ENCODE measurements at places on chromosomes 7 and 10.

GRCh38 chr7:42077271-42078135 is 159.5 kb downstream of the GLI3 start:
- H3K36me3 ChIP-seq, result no peaks in the 10 kb centered on the region
- peaks cover 5% of the 10 kb centered on the region for H3K4me1 ChIP-seq
- no peak overlapping the region for H3K27ac ChIP-seq
- H3K4me3 ChIP-seq, result no peak overlapping the region

GRCh38 chr7:22728401-22729029 is 1.5 kb downstream of the IL6 start:
- peaks cover 1% of the 10 kb centered on the region for H3K27me3 ChIP-seq
- H3K4me3 ChIP-seq, result peak overlapping the region; percentile 85
- H3K4me1 ChIP-seq, result peaks cover 29% of the 10 kb centered on the region

GRCh38 chr7:133411395-133411794 is 158.5 kb downstream of the EXOC4 start:
- peaks cover 19% of the 10 kb centered on the region for H3K4me1 ChIP-seq
- H3K36me3 ChIP-seq, result peaks cover 18% of the 10 kb centered on the region
- no peak for DNase-seq
- no peak overlapping the region for H3K27ac ChIP-seq
- no peaks in the 10 kb centered on the region for H3K27me3 ChIP-seq

GRCh38 chr7:39211581-39211980 is 233.9 kb downstream of the POU6F2 start:
- DNase-seq, result no peak
- H3K27ac ChIP-seq, result no peak overlapping the region
- H3K36me3 ChIP-seq, result no peaks in the 10 kb centered on the region
- H3K4me3 ChIP-seq, result no peak overlapping the region
- H3K4me1 ChIP-seq, result peaks cover 4% of the 10 kb centered on the region

- H3K4me3 ChIP-seq, result no peak overlapping the region
- peaks cover 2% of the 10 kb centered on the region for H3K36me3 ChIP-seq
- peaks cover 6% of the 10 kb centered on the region for H3K4me1 ChIP-seq
- no peak for DNase-seq
- H3K27ac ChIP-seq, result no peak overlapping the region
These were observed 79.6 kb downstream of the ZNRF2 start for GRCh38 chr7:30363778-30364563.

GRCh38 chr10:100970076-100970913 is 991 bp downstream of the SEMA4G start:
- DNase-seq, result no peak
- no peak overlapping the region for H3K27ac ChIP-seq
- H3K4me1 ChIP-seq, result peaks cover 21% of the 10 kb centered on the region
- peaks cover 5% of the 10 kb centered on the region for H3K36me3 ChIP-seq
- H3K4me3 ChIP-seq, result peak overlapping the region; percentile 77
- no peaks in the 10 kb centered on the region for H3K27me3 ChIP-seq

- DNase-seq, result no peak
- H3K4me3 ChIP-seq, result no peak overlapping the region
- no peaks in the 10 kb centered on the region for H3K27me3 ChIP-seq
- peaks cover 24% of the 10 kb centered on the region for H3K4me1 ChIP-seq
These were observed 71.3 kb downstream of the SFMBT2 start for GRCh38 chr10:7339510-7339909.

DNA sequence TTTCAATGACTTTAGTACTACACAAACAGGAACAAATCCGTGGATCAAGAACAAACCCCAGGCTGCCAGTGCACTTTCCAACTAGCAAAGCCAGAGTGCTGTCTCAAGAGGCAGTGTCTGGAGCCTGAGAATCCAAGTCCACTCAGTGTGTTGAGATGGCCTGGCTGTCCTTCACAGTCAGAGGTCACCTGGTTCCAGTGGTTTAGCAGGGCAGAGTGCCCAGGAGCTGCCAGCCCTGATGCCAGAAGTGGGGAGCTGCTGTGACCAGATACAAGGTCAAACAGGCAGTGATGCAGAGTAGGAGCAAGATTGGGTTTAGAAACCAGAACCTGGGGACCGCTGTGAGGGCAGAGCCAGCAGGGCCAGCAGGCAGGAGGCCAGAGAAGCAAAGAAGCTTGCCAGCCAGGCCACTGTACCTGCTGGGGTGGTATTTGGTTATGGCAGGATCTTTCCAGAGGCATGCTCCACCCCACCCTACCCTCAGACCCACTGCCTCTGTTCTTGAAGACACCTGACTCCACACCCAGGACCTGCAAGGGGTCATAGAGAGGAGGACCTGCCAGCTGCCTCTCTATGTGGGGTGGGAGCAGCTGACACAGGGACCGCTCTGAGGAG is 35.6 kb upstream of the C10orf90 start:
- no peak overlapping the region for H3K27ac ChIP-seq
- no peaks in the 10 kb centered on the region for H3K36me3 ChIP-seq
- no peak overlapping the region for H3K4me3 ChIP-seq

DNA sequence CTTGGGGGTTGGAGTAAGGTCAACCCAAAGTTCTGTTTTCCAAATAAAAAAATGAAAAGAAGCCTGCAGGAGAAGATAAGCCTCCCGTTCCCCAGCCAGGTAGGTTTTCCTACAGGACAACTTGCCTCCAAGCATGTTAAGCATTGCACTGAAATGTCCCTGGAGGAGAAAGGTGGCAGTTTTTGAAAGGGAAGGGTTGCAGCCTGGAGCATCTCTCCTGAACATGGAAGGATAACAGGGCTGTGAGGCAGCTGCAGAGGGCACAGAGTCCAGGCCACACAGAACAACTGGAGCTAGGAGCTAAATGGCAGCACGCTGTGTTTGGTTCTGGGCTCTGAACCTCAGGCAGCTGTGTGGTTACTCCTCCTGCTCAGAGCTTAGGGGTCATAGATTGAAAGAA is 452.9 kb downstream of the TCERG1L start:
- H3K4me3 ChIP-seq, result no peak overlapping the region
- no peaks in the 10 kb centered on the region for H3K4me1 ChIP-seq
- H3K27ac ChIP-seq, result no peak overlapping the region

DNA sequence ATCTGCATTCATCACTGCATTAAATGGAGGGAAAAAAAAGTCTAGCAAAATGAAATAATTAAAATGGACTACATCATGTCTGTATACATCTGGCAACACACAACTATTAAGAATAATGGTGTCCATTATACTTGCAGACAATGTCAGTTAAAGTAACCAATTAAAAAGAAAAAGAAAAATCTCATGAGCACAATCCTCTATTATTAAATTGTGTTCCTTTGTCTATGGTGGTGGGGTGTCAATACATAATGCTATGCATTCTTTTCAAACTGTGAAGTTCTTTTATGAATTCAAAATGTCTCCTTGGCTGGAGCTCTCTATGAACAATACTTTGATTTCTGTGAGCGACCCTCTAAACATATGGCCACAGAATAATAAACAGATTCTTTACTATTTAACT is 63.5 kb downstream of the NRP1 start:
- H3K27me3 ChIP-seq, result peaks cover 6% of the 10 kb centered on the region
- H3K4me1 ChIP-seq, result no peaks in the 10 kb centered on the region
- H3K27ac ChIP-seq, result no peak overlapping the region
- H3K4me3 ChIP-seq, result no peak overlapping the region

DNA sequence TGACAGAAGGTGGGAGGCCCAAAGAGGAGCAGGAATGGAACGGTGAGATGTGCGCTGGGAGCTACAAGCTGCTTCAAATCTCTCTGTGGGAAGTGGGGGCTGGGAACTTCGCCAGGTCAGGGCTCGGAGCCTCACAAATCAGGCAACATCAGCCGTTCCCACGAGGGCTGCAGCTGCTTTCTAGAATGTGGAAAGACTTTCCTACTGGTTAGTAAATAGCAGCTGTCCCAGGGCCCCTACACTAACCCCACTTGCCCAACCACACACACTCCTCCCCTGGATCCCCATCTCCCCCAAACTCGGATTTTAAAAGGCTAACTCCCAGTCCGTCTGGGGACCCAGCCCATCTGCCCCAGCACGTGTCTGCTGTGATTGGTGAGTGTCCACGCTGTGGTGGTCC is 40.6 kb upstream of the PITRM1 start:
- H3K4me1 ChIP-seq, result peaks cover 16% of the 10 kb centered on the region
- no peak overlapping the region for H3K27ac ChIP-seq
- no peaks in the 10 kb centered on the region for H3K36me3 ChIP-seq
- peaks cover 6% of the 10 kb centered on the region for H3K27me3 ChIP-seq
- no peak for DNase-seq

DNA sequence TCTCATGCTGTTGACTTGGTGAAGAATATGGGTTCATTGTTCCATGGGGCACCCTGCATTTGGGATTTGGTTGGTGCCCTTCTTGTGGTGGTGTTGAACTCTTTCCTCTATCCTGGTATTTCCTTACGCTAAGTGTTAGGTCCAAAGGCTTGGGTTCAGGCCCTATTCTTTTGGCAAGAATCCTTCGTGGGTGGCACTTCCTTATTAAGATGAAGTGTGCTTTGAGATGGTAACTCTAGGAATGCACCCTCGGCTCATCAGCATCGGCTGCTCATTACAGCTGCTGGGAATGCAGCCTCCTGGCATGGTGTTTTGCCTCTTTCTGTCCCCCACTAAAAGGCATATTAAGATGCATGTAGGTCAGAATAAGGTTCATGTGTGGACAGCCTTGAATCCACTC is 380.7 kb downstream of the RPS24 start:
- DNase-seq, result no peak
- H3K36me3 ChIP-seq, result no peaks in the 10 kb centered on the region
- H3K27ac ChIP-seq, result no peak overlapping the region
- H3K27me3 ChIP-seq, result peaks cover 11% of the 10 kb centered on the region
- no peak overlapping the region for H3K4me3 ChIP-seq

- no peak overlapping the region for H3K4me3 ChIP-seq
- H3K36me3 ChIP-seq, result no peaks in the 10 kb centered on the region
- H3K4me1 ChIP-seq, result no peaks in the 10 kb centered on the region
- no peak overlapping the region for H3K27ac ChIP-seq
These were observed 113.6 kb upstream of the MACROH2A2 start for GRCh38 chr10:69939061-69939460.

- H3K4me3 ChIP-seq, result no peak overlapping the region
- DNase-seq, result no peak
- H3K27ac ChIP-seq, result no peak overlapping the region
- no peaks in the 10 kb centered on the region for H3K36me3 ChIP-seq
- peaks cover 3% of the 10 kb centered on the region for H3K27me3 ChIP-seq
- peaks cover 5% of the 10 kb centered on the region for H3K4me1 ChIP-seq
These were observed 149.2 kb downstream of the REEP3 start for GRCh38 chr10:63670291-63670898.

DNA sequence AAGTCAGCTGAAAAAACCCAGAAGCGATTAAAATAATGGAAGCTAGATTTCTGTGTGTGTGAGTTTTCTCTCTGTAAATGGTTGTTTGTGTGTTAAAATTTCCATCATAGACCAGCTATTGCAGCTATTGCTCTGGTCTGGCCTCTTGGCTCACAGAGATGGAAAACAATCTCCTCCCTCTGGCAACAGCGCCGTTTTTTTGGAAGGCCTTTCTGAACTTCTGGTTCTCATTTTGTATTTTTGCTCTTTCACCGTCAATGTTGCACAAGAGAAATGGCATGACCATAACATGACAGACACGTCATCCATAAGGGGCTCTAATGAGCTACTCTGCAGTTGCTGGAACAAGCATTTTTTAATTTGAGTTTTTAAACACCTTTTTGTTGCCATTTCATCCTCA is 91.0 kb downstream of the CUBN start:
- peaks cover 2% of the 10 kb centered on the region for H3K36me3 ChIP-seq
- no peak overlapping the region for H3K27ac ChIP-seq
- no peak overlapping the region for H3K4me3 ChIP-seq
- no peaks in the 10 kb centered on the region for H3K27me3 ChIP-seq
- DNase-seq, result no peak

GRCh38 chr10:3419719-3420495 is 247.3 kb upstream of the PITRM1 start:
- no peak overlapping the region for H3K27ac ChIP-seq
- DNase-seq, result no peak

DNA sequence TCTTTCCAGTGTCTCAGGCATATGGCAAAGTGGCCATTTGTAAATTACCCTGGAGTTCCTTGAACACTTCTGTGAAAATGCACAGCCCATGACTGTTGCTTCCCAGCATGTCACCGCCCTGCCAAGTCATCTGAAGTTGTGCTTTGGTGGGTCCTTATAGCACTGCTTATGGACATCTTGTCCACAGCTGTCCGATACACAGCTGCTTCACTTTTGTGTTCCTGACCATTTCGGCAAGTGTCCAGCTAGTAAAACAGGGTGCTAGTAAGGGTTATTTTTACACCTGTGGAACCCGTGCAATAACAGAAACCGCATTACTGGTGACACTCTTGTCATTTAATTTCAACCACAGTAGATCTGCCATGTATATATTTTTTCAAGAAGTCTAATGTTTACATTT is 29.7 kb downstream of the PIP4K2A start:
- no peak for DNase-seq
- H3K4me1 ChIP-seq, result peaks cover 55% of the 10 kb centered on the region

DNA sequence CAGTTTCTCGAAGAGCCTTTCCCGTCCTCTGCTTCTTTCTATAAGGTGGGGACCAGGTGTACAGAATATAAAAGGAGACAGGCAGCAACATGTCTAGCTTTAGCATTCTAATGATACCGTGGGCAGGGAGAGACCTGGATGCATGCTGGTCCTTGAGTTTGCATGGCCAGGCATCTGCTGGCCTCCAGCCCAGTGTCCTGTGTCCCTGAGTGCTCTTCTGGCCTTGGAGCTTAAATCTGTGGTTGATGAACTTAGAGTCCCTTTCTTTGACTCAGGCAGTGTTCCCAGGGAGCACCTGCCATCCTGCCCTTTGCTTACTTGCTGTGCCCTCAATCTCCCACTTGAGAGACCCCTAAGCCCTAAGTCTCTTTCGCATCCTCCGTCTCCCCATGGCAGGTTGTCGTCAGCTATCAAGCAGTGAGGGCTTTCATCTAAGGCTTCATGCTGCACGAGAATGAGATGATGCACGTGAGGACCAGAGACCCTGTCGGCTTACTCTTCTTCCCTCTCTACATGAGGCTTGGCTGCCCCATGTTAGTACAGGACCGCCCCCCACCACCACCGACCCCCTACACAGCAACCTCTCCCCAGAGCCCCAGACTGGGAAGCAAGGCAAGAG is 313.4 kb upstream of the C7orf33 start:
- no peaks in the 10 kb centered on the region for H3K27me3 ChIP-seq
- peak overlapping the region; percentile 36 for H3K27ac ChIP-seq
- H3K36me3 ChIP-seq, result peaks cover 3% of the 10 kb centered on the region
- no peak for DNase-seq
- peaks cover 26% of the 10 kb centered on the region for H3K4me1 ChIP-seq

DNA sequence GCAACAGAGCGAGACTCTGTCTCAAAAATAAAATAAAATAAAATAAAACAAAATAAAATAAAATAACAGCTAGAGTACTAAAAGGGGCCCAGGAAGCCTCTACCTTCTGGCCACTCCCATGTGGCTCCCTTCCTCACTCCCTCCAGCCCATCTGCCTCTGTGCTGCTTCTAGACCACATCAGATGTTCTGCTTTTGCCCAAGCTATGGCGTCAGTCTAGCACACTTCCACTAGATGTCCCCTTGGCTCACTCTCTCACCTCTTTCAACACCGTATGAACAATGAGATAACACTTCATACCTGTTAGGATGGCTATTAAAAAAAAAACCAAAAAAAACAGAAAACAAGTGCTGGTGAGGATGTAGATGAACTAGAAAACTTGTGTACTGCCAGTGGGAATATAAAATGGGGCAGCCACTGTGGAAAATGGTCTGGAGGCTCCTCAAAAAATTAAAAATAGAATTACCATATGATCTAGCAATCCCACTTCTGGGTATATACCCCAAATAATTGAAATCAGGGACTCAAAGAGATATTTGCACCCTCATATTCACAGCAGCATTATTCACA is 132.3 kb downstream of the ARHGAP22 start:
- H3K4me1 ChIP-seq, result peaks cover 2% of the 10 kb centered on the region
- H3K27ac ChIP-seq, result no peak overlapping the region
- DNase-seq, result no peak
- H3K27me3 ChIP-seq, result peaks cover 7% of the 10 kb centered on the region

Data from memory B cell (primary cell).